ENCODE measurements at places on chromosomes 2 and 18.
A peak's percentile ranks its signal among the peaks of the same experiment; 100 is the strongest.

GRCh38 chr2:9033385-9034168 is 30.1 kb upstream of the MBOAT2 start:
- DNase-seq, result no peak

- peak; percentile 17 for DNase-seq
Measured at GRCh38 chr2:46187112-46187618, 110.0 kb upstream of the EPAS1 start.

DNA sequence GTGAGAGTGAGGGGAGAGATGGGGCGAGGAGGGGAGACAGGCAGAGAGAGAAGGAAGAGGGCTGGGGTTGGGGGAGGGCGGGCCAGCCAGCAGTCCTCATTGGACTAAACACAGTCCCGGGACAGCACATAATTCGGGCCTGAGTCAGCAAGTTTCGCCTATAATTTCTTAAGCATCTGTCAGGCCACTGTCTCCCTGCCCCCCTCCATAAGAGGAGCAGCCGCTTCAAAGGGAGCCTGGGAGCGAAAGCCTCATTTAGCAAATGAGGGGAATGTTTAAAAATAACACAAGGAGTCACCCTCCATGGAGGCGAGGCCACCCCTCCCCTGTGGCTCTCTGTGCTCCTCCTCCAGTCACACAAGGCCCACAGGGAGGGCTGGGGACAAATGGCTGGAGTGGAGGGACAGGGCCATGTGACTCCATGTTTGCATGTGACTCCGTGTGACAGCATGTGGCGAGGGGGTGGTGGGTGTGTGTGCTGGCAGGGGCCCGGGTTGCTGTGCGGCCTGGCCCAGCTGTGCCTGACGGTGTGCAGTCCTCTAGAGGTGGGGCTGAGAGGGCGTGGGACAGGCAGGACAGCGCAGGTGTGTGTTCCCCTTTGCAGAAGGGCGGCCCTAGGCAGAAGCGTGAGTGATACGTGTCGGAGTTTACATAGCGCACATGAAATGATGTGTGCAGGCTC is 162.4 kb downstream of the CELF4 start:
- DNase-seq, result no peak

- no peak for DNase-seq
Measured at GRCh38 chr18:58292638-58293037, 248.6 kb downstream of the NEDD4L start.
